ENCODE measurements at places on chromosomes 7 and 10. TPM values are rescaled to one million over a fixed set of nuclear protein-coding genes. Genes with fewer than 3 reads are reported as not detected.

The VAX1 gene
- total RNA-seq: 0.27 TPM

The ACTA2 gene
- 4.3 TPM for total RNA-seq

The IGF2BP3 gene
- total RNA-seq: 47.0 TPM

The HKDC1 gene
- not detected for total RNA-seq

The FLNC gene
- 241 TPM for total RNA-seq

The TSPAN13 gene
- total RNA-seq: 81.1 TPM

The EBLN1 gene
- not detected for total RNA-seq

The SPDYE6 gene
- not detected for total RNA-seq

The CUBN gene
- 0.32 TPM for total RNA-seq

The CTAGE4 gene
- 0.17 TPM for total RNA-seq

The PRF1 gene
- total RNA-seq: 2.6 TPM
